ENCODE measurements at places on chromosomes 12 and 14.

GRCh38 chr12:111256629-111257434, 112.1 kb downstream of the PHETA1 start:
- DNase-seq: no peak

GRCh38 chr12:6452944-6453630, 1.2 kb downstream of the TAPBPL start:
- DNase-seq: no peak

GRCh38 chr14:71720978-71721624, 211.1 kb upstream of the RGS6 start:
- DNase-seq: peak; percentile 3

DNA sequence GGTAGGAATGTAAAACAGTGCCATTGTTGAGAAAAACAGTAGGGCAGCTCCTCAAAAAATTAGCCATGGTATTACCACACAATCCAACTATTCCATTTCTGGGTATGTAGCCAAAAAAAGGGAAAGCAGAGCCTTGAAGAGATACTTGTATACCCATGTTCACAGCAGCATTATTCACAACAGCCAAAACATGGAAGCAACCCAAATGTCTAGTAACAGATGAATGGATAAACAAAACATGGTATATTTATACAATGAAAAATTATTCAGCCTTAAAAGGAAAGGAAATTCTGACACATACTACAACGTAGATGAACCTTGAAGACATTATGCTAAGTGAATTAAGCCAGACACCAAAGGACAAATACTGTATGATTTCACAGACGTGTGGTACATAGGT, 67.6 kb upstream of the GNG2 start:
- no peak for DNase-seq
